Epithelial cell of esophagus (primary cell): ENCODE measurements at places on chromosomes 6 and 20.

DNA sequence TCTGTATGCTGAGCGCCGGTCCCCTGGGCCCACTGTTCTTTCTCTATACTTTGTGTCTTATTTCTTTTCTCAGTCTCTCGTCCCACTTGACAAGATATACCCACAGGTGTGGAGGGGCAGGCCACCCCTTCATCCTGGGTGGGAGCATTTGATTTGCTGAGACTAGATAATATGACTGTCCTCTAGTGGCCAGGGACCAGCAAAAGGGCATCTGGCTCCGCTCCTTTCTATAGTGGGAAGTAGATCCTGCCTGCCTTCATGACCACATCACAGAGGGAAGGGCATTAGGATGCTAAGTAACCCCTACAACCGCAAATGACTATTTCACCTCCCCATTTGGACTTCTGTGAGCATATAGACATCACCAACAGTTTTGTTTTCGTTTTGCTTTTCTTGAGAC, 64.5 kb downstream of the TRMT6 start:
- no peak for DNase-seq

- no peak for DNase-seq
Measured at GRCh38 chr6:41171908-41172307, 9.0 kb upstream of the TREM2 start.

DNA sequence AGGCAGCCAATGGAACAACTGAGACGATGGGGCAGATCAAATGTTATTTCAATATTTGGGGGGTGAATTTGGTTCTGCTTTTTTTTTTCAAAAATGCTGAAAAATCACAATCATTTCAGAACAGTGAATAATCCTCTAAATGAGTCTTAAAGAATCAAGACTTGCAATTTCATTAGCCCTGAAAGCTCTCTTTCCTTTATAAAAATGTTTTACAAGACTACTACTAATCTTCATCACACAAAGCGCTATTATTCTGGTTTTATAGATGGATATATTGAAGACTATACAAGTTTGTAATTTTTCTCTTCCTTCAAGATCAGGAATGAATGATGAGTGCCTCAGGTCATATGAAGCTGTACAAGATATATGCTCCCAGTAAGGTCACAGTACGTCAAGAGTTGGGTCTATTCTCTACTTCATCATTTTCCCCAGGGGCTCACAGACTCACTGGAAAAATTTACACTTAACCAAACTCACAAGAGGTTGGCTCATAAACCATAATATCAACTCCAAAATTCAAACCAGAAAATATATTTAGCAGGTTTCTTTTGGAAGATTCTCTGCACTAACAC, 19.5 kb downstream of the RNF24 start:
- no peak for DNase-seq

GRCh38 chr6:6512711-6513110, 75.8 kb upstream of the LY86 start:
- DNase-seq, result no peak

- no peak for DNase-seq
Measured at GRCh38 chr20:32779500-32780211, 17.5 kb downstream of the DNMT3B start.
